ENCODE measurements at places on chromosomes 1 and 21. TPM values are rescaled to one million over a fixed set of nuclear protein-coding genes. Genes with fewer than 3 reads are reported as not detected.

Gene MOB3C
- total RNA-seq, result 8.2 TPM

Gene LAD1
- total RNA-seq, result not detected

Gene AADACL4
- not detected for total RNA-seq

Gene TRIM17
- 1.5 TPM for total RNA-seq

Gene FAM110D
- total RNA-seq, result not detected

- H3K27ac ChIP-seq, result no peak overlapping the region
- no peaks in the 10 kb centered on the region for H3K36me3 ChIP-seq
- no peak for DNase-seq
- no peak overlapping the region for H3K4me3 ChIP-seq
- H3K27me3 ChIP-seq, result no peaks in the 10 kb centered on the region
Measured at GRCh38 chr21:42058631-42059111, 12.4 kb upstream of the UMODL1 start.

DNA sequence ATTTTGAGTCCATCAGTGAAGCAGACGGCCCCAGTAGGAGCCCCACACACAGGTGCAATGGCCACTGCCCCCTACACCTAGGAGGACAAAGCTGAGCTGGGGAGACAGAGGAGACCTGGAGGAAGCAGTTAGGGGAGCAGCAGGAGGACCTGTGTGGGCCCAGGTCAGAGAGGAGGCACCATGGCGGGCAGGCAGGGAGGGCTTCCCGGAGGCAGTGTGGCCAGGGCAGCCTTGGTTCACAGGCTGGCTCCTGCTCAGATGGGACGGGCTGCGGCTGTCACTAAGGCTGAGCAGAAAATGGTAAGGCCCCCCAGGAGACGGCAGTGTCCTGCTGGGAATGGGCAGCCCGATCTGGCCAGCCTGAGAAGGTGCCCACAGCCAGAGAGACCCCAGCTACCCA, 15.4 kb downstream of the MEGF6 start:
- no peak for DNase-seq
- no peak overlapping the region for H3K27ac ChIP-seq
- no peaks in the 10 kb centered on the region for H3K36me3 ChIP-seq
- H3K27me3 ChIP-seq, result no peaks in the 10 kb centered on the region

- no peak overlapping the region for H3K27ac ChIP-seq
- H3K4me1 ChIP-seq, result peaks cover 29% of the 10 kb centered on the region
- DNase-seq, result no peak
- H3K36me3 ChIP-seq, result peaks cover 32% of the 10 kb centered on the region
Measured at GRCh38 chr1:11158720-11159321, 30.3 kb upstream of the ANGPTL7 start.

Gene RGL1
- total RNA-seq, result 1.8 TPM

GRCh38 chr1:100585786-100586185, 47.8 kb downstream of the GPR88 start:
- H3K27me3 ChIP-seq, result peaks cover 6% of the 10 kb centered on the region
- H3K4me1 ChIP-seq, result peaks cover 9% of the 10 kb centered on the region
- H3K4me3 ChIP-seq, result no peak overlapping the region
- no peak overlapping the region for H3K27ac ChIP-seq
- H3K36me3 ChIP-seq, result no peaks in the 10 kb centered on the region

GRCh38 chr1:234271243-234271606, 102.0 kb upstream of the COA6 start:
- H3K4me3 ChIP-seq, result no peak overlapping the region
- peaks cover 30% of the 10 kb centered on the region for H3K27me3 ChIP-seq
- H3K36me3 ChIP-seq, result no peaks in the 10 kb centered on the region
- no peak for DNase-seq

DNA sequence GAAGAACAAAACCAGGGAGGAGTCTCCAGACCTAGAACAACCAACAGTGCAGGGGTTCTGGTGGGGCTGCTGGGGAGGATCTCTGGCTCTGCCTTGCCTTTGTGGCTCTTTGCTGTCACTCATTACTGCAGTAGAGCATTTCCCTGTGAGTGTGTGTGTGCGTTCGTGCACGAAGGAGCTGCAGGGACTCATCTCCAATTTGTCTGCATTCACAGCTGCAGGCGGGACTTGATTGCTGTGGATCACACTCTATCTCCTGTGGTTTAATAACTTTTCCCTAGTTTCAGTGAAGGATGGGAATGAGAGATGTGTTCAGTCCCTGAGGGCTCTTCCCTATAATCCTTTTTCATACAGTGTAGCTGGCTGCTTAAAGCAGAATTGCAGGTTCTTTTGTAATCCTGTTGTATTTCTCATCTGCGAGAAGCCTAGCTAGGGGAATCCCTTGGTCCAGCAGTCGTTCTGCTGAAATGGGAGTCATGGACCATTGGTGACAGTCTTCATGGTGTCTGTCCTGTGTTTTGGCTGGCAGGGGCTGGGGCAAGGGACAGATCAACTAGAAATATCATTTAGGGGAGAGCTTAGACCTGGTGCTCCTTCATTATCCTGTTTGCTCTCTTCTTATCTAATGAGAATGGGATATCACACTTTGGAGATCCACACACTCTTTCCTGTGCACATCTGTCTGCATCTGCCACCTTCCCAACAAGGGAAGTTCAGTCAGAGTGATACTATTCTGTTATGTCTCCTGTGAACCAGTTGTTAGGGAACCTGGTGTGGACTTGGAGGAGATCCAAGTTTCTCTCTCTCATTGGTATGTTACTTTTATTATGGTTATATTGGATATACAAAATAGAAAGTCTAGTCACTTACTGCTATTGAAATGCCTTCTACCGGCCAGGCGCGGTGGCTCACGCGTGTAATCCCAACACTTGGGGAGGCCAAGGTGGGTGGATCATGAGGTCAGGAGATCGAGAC, 3.0 kb downstream of the PCP4L1 start:
- H3K36me3 ChIP-seq, result peaks cover 14% of the 10 kb centered on the region
- peaks cover 48% of the 10 kb centered on the region for H3K27me3 ChIP-seq
- no peak for DNase-seq
- peaks cover 9% of the 10 kb centered on the region for H3K4me1 ChIP-seq
- H3K4me3 ChIP-seq, result no peak overlapping the region
- H3K27ac ChIP-seq, result no peak overlapping the region

Gene PLA2G5
- total RNA-seq, result not detected

Gene PM20D1
- total RNA-seq, result 0.55 TPM

Gene GBP1
- total RNA-seq, result 67.9 TPM

DNA sequence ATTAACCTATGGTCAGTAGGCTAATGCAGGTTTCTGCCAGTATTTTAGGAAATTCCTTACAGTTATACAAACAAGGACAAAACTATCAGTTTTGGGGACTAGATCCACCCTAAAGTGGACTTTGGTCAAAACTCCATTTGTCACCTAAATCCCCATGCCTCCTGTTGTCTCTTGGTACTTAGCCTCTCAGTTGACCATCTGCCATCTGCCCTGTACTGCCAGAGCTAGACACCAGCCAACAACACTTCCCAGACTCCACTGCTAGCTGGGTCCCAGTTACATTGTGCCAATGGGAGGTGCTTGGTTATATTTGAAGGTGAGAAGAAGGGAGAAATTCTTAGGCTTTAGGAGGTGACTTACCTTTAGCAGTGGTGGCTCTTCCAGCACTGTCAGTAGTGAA, 17.0 kb upstream of the BSDC1 start:
- H3K4me1 ChIP-seq, result peaks cover 4% of the 10 kb centered on the region
- no peaks in the 10 kb centered on the region for H3K36me3 ChIP-seq
- DNase-seq, result no peak
- H3K27ac ChIP-seq, result no peak overlapping the region
- H3K4me3 ChIP-seq, result no peak overlapping the region

- H3K36me3 ChIP-seq, result peaks cover 67% of the 10 kb centered on the region
- H3K4me3 ChIP-seq, result no peak overlapping the region
- no peaks in the 10 kb centered on the region for H3K27me3 ChIP-seq
- peaks cover 29% of the 10 kb centered on the region for H3K4me1 ChIP-seq
- H3K27ac ChIP-seq, result peak overlapping the region; percentile 11
- no peak for DNase-seq
Measured at GRCh38 chr1:19089524-19089923, 120.5 kb downstream of the UBR4 start.

Gene KPRP
- not detected for total RNA-seq

- H3K27ac ChIP-seq, result no peak overlapping the region
- H3K4me3 ChIP-seq, result no peak overlapping the region
- H3K27me3 ChIP-seq, result peaks cover 4% of the 10 kb centered on the region
Measured at GRCh38 chr1:4960782-4961475, 306.5 kb downstream of the AJAP1 start.

GRCh38 chr1:160081261-160081936, at the start of gene KCNJ9:
Gene KCNJ9 (plus strand): TSS chr1:160081538. CDS start chr1:160084031, 2,493 bp downstream.
- DNase-seq, result no peak
- H3K27me3 ChIP-seq, result peaks cover 48% of the 10 kb centered on the region
- H3K27ac ChIP-seq, result no peak within 1 kb of the TSS
- H3K4me3 ChIP-seq, result no peak within 1 kb of the TSS
- H3K4me1 ChIP-seq, result peaks cover 24% of the 10 kb centered on the region

DNA sequence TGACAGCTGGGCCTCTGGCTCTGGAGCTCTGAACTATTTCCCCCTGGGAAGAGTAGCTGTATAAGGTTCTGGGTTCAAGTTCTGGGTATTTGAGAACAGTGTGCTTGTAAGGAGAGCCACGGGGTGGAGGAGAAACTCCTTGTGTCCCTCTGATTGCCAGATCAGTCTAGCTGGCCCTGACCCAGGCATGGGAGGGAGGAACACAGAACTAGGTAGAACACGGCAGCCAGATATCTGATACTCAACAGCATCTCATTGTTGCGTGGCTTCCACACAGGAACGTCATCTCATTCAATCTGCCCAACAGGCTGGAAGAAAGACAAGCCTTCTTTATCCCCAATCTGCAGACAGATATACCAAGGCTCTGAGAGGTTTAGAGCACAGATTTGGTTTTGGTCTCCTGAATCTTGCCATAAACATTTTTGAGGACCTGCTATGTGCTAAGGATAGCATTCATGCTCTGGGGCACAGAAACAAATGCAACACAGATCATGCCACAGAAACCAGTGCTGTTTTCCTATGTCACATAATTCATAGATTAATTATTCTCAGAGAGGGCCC, 83.8 kb downstream of the PLXNA2 start:
- H3K4me1 ChIP-seq, result no peaks in the 10 kb centered on the region
- no peak for DNase-seq
- no peak overlapping the region for H3K4me3 ChIP-seq
- H3K36me3 ChIP-seq, result no peaks in the 10 kb centered on the region

DNA sequence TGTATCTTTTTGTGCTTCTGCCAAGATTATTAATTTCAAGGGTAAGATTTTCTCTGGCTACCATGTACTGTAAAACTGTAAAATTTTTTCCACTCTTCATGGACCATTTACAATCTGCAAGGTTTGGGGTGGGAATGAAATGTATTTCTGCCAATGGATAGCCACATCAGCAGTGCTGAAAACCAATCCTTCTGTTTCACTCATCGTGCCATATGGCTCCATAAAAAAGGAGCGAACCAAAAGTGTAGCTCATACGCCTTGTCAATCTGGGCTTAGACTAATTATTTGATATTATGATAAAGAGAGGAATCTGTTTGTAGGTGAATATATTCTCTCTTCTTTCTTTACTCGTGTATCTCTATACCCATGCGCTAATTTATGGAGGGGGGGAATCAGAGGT, 3.0 kb upstream of the SLC44A5 start:
- H3K36me3 ChIP-seq, result no peaks in the 10 kb centered on the region
- H3K27me3 ChIP-seq, result peaks cover 54% of the 10 kb centered on the region
- no peak overlapping the region for H3K27ac ChIP-seq
- DNase-seq, result no peak
- no peak overlapping the region for H3K4me3 ChIP-seq

Gene GREM2
- 0.26 TPM for total RNA-seq

Gene FAM229A
- 4.2 TPM for total RNA-seq

GRCh38 chr1:32307324-32307723, 15.4 kb downstream of the HDAC1 start:
- H3K4me1 ChIP-seq, result peaks cover 62% of the 10 kb centered on the region
- peaks cover 35% of the 10 kb centered on the region for H3K36me3 ChIP-seq
- H3K27me3 ChIP-seq, result no peaks in the 10 kb centered on the region
- no peak for DNase-seq

DNA sequence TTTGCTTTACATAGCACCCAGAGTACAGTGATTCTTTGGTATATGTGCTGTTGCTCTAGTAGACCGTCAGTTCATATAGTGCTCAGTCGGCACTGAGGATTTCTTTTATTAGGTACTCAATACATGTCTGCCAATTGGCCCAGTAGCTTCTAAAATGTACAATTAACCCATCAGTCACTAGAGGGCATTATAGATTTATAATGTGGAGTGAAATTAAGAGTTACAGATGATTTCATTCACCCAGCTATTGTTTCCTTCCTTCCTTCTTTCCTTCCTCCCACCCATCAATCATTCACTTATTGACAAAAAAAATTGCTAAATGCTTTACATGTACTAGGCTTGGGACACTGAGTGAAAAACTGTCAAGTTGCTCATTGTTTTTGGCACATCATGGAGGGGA, 263.6 kb upstream of the USP24 start:
- DNase-seq, result no peak
- no peaks in the 10 kb centered on the region for H3K36me3 ChIP-seq
- peaks cover 20% of the 10 kb centered on the region for H3K27me3 ChIP-seq

Gene OR10Z1
- total RNA-seq, result not detected

Gene NT5C1A
- not detected for total RNA-seq

Gene SAMSN1
- 48.4 TPM for total RNA-seq

Gene DNASE2B
- total RNA-seq, result not detected

GRCh38 chr1:44641126-44642102, 32.9 kb downstream of the TMEM53 start:
- no peak overlapping the region for H3K4me3 ChIP-seq
- DNase-seq, result no peak
- H3K36me3 ChIP-seq, result peaks cover 15% of the 10 kb centered on the region
- no peaks in the 10 kb centered on the region for H3K27me3 ChIP-seq
- no peak overlapping the region for H3K27ac ChIP-seq

GRCh38 chr1:108071601-108072000, 106.6 kb upstream of the VAV3 start:
- H3K4me3 ChIP-seq, result no peak overlapping the region
- no peaks in the 10 kb centered on the region for H3K27me3 ChIP-seq
- H3K27ac ChIP-seq, result no peak overlapping the region

Gene COA7
- total RNA-seq, result 17.9 TPM

Gene UFC1
- total RNA-seq, result 91.0 TPM

GRCh38 chr1:203695116-203695515, 68.5 kb downstream of the ATP2B4 start:
- peaks cover 15% of the 10 kb centered on the region for H3K36me3 ChIP-seq
- H3K27me3 ChIP-seq, result no peaks in the 10 kb centered on the region
- peaks cover 37% of the 10 kb centered on the region for H3K4me1 ChIP-seq
- DNase-seq, result no peak
- no peak overlapping the region for H3K4me3 ChIP-seq
- H3K27ac ChIP-seq, result peak overlapping the region; percentile 47

Gene OPRD1
- not detected for total RNA-seq

GRCh38 chr1:117011334-117011733, 9.8 kb downstream of the CD101 start:
- no peak overlapping the region for H3K27ac ChIP-seq
- no peaks in the 10 kb centered on the region for H3K27me3 ChIP-seq
- peaks cover 15% of the 10 kb centered on the region for H3K4me1 ChIP-seq
- DNase-seq, result no peak
- no peak overlapping the region for H3K4me3 ChIP-seq

GRCh38 chr1:240831191-240831631, 219.3 kb upstream of the GREM2 start:
- H3K36me3 ChIP-seq, result no peaks in the 10 kb centered on the region
- H3K27ac ChIP-seq, result no peak overlapping the region
- DNase-seq, result no peak
- H3K4me1 ChIP-seq, result no peaks in the 10 kb centered on the region

- peaks cover 12% of the 10 kb centered on the region for H3K4me1 ChIP-seq
- H3K27ac ChIP-seq, result no peak overlapping the region
- H3K36me3 ChIP-seq, result no peaks in the 10 kb centered on the region
- peak; percentile 6 for DNase-seq
Measured at GRCh38 chr1:227889863-227890405, 57.8 kb downstream of the WNT9A start.

All from activated CD4-positive, alpha-beta memory T cell treated with anti-CD3 and anti-CD28 coated beads for 36 hours (primary cell).